ENCODE measurements at places on chromosomes 1 and 21.

DNA sequence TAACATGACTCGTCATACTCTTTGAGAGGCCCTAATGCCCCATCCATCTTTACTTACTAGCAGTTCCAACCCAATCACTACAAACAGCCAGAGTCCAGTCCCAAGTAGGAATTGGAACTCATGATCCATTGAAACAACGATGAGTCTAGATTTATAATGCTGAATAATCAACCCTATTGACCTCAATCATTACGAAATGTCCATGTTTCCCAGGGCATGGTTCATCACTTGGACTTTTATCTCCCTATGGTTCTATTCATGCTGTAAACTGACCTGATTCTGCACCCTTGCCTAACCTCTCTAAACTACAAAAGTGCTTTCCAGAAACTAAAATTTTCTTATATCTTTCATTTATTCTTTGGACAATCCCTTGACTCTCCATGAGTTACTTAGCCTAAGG, 840.0 kb upstream of the B3GALT2 start:
- DNase-seq, result no peak

- no peak for DNase-seq
These were observed 113.4 kb downstream of the HUNK start for GRCh38 chr21:31986035-31986856.

DNA sequence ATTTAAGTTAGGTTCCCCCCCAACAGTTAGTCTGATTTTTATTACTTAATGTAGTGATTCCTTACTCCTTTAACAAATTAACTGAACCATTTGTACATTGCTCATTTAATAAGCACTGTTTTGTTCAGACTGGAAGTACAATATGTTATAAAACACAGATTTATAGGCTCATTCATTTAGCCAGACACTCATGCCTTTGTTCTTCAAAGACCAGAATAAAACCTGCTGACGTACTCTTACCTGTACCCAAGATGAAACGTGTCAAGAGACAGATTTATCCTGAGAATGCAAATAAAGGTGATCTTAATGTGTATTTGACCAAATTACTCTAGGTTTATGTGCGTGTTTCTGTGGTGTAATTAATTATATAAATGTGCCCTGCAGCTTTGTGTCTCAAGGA, 92.8 kb downstream of the INTS7 start:
- DNase-seq, result no peak

- DNase-seq, result peak; percentile 88
These were observed 5.5 kb downstream of the ETS2 start for GRCh38 chr21:38811257-38811656.

- DNase-seq, result peak; percentile 68
These were observed 69.6 kb downstream of the SDCCAG8 start for GRCh38 chr1:243325305-243325890.

DNA sequence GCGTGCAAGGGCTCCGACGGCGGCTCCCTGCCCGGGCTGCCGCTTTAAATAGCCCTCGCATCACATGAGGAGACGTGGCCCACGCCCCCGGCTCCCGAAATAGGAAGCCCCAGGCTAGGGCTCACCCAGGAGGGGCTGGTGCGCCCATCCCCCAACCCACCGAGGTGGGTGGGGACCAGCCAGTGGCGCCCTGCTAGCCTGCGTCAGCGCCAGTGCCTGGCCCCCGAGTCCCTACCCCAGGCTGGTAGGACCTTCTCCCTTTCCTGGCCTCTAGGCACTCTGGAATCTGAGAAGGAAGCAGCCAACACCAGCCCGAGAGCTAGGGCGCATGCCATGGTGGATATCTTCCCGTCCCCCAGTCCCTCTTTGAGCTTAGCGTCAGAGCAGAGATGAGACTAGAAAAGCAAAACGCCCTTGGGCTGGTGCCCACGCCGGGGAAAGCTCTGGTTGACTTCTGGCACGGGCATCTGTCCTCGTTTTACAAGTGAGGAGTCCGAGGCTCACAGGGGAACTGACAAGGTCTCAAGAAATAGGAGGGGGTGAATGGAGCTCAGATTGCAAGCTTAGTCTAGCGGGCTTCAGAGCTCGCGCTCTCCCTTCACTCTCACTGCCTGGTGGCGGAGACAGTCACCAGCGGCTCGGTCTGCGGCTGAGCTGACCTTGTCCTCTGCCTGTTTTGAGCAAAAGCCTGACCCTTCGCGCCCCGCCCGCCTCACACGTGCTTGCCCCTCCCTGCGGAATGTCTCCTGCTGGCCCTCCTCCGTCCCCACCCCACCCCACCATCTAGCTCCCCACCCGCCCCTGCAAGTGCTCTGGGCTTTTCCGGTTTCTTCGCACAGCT, at the start of gene FABP3:
Gene FABP3 (minus strand): TSS at position 21 of the 841 bp plus-strand sequence. CDS start 62 bp downstream, outside the sequence.
- peak; percentile 59 for DNase-seq

GRCh38 chr1:116833718-116834117, 76.0 kb upstream of the PTGFRN start:
- DNase-seq, result no peak

- DNase-seq, result no peak
These were observed 14.1 kb downstream of the SLC19A1 start for GRCh38 chr21:45528028-45528705.

- DNase-seq, result no peak
These were observed 26.4 kb downstream of the LAMB3 start for GRCh38 chr1:209625791-209626285.

DNA sequence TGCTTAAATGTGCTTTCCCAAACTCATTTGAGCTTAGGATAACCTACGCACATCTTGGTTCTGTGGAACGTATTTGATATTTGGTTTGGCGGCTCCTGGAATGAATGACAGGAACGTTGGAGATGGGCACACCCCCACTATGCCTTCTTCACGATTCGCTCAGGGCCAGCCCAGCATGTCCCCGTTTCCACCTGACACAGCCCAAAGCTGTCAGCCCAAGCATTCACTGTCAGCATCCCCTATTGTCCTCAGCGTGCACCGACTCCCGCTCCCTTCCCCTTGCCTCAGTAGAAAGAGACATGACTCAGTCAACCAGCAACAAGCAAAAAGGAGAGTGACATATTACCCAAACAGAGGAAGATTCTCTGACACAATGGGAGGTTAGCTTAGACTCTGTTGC, 181.4 kb downstream of the KCNJ6 start:
- DNase-seq, result no peak

GRCh38 chr21:28590676-28591075, 402.0 kb downstream of the LTN1 start:
- no peak for DNase-seq

GRCh38 chr1:243529512-243529911, 273.7 kb downstream of the SDCCAG8 start:
- no peak for DNase-seq

DNA sequence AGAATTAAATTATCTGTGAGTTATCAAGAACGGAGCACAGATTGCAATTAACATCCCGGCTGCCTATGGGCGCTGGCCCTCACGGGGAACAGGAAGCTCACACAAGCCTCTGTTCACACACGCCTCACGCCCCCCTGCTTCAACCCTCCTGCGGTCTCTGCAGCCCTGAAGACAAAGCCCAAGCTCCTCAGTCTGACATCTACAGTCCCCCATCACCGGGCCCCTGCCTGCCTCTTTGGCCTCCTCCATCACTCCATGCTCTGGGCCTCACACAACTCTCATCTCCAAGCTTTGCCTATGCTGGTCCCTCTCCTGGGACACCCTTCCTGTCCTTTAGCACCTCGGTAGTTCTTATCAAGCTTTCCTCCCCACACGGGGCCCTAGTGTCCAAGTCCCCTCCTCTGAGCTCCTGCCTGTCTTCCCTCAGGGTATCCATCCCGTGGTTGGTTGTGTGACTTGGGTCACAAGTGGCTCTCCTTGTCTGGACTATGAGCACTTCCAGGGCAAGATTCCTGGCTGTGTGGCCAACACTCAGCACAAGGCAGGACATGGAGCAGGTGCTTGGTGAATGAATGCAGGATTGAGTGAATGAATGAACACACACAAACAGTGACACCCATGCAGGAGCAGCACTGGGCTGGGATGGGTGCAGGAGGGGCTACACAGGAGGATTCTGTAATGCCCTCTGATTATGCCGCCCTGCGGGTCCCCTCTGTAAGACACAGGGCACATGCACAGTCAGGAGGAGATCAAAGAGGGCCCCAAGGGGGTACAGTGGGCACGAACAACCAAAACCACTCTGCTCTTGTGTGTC, 116.1 kb downstream of the DMRTB1 start:
- DNase-seq, result no peak

DNA sequence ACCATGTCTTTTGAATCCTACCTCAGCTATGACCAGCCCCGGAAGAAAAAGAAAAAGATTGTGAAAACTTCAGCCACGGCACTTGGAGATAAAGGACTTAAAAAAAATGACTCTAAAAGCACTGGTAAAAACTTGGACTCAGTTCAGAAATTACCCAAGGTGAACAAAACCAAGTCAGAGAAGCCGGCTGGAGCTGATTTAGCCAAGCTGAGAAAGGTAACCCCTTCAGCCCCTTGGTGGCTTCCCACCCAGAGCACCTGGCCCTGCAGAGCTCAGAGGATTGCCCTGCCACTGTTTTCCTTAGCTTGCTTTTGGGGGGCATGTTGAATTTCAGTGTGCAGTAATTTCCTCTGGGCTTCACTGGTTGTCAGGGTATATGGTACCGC, 8.5 kb downstream of the ELOA start:
- DNase-seq, result no peak

DNA sequence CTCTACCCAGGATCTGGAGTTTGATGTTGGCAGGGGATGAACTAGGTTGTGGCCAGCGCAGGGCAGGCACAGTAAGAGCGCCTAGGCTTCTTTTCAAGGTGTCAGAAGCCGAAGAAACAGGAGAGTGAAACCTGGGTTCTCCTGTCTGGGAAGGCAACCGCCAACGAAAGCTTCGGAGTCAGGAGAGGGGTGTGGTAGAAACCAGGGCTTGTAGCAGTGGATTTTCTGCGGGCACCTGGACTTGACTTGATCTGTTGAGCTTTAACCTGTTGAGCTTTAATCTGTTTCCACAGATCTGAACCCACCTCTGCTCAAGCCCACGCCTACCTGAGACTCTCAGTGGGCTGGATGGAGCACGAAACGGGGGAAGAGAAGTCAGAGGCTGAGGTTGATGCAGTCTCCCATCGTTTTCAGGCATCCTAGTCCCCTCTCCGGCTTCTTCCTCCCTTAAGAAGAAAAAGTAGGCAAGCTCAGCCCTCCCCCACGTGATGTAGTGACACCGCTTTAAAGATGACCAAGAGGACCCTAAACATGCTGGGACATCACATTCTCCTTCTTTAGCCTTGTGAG, 9.3 kb downstream of the HLX start:
- DNase-seq, result no peak

DNA sequence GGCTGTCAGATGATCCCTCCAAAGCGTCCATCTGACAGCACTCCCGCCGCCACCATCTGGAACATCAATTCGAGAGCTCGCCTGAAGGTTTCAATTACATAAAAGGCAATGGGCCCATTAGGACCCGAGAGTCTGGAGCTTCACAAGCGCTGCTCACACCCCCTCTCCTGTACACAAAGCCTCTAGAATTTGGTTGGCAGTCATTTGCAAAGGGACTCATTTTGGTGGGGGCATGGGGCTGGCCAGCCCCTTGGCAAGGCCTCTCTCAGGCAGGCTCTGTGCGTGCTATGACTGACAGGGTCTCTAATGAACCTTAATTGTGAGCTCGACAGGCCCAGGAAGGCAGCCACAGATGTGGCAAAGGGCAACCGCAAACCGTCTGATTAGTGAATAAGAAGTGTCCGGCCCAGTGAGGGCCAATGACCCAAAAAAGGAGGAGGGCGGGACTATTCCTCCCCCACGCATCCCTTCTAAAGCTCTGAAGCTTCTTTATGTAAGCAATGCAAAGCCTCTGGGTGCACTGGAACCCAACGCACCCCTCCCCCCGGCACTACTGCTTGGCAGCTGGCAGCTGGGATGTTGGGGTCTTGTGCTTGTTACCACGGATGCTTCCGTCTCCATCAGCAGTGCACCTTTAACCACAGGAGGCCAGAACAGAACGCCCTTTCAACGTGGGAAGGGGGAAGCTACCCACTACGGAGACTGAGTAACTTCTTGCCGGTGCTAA, 79.4 kb downstream of the CAPZB start:
- DNase-seq, result peak; percentile 55

Data from iris pigment epithelial cell (primary cell).